ENCODE measurements at places on chromosomes 12 and 14.

- DNase-seq: no peak
These were observed 481 bp downstream of the MAX start for GRCh38 chr14:65101631-65102440.

DNA sequence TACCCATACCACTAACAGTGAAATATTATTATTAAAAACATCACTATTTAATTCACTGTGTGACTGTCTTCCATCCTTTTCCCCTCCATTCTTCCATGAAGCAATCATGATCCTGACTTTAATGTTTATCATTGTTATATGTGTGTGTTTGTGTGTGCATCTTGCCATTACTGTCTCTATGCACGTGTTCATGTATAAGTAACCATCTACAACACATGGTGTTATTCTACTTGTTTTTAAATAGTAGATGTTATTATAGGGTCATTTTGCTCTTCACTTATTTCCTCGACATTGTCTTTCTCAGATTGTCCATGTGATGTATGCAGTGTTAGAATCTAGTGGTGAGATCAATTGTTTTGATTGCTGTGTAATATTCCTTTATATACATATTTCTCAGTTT lies 195.8 kb downstream of the TRHDE start:
- DNase-seq: no peak

GRCh38 chr14:24054646-24055045 lies 2.8 kb downstream of the CARMIL3 start:
- no peak for DNase-seq

DNA sequence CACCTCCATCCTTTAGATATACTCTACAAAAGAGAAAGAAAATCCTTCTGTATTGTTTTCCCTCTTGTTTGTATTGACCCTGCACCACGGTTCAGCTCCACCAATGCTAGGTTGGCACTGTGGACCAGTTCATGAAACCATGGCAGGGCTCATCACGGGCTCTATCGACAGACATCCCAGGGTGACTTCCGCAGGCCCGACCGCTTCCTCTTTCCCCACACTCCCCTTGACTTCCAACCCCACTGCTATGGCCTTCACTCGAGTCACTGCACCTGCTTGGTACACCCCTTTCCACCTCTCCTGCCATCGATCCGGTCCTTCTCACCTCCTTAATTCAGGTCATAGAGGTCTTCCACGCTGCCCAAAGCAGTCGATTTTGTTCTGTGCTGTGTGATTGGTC lies 21.2 kb upstream of the AKAP5 start:
- no peak for DNase-seq

- DNase-seq: no peak
These were observed 5.4 kb upstream of the CAMKK2 start for GRCh38 chr12:121301876-121302275.

- no peak for DNase-seq
These were observed 313.0 kb downstream of the NAV3 start for GRCh38 chr12:78143717-78144116.

GRCh38 chr14:65425885-65426284 lies 13.4 kb downstream of the FUT8 start:
- no peak for DNase-seq

DNA sequence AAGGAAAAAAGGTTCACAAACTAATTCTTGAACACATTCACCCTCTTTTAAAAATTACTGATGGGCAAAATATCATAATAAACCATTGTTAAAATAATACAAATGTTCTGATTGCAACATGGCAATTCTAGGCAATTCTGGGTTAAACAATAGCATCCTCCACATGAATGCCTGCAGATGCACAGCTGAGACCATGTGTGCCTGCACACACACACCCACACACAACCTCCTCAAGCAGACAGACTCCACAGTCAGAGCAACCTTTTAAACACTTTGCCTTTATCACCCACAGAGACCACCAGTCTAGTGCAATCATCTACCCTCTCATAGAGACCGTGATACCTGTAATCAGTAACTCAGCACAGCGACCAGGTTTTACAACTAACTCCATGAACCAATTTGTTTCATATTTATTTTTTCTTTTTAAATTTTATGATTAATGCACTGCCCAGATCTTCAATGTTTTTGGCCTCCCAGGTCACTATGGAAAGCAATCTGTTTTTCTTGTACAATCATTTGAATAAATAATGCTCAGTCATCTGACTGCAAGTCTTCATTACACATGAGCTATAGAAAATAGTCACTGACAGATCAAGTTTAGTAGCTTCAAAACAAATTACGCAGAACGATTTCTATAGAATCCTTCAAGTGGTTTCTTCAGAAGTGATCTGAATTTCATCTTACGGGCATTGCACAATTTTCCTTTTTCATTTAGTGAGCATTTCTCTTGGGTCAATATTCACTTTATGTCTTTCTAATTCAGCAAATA lies 105.8 kb downstream of the PRKD1 start:
- DNase-seq: peak; percentile 53

- no peak for DNase-seq
These were observed 47.2 kb downstream of the MAP1LC3B2 start for GRCh38 chr12:116606397-116606796.
